Neural crest cell (in vitro differentiated cells): ENCODE measurements at places on chromosomes 4 and X. TPM values are rescaled to one million over a fixed set of nuclear protein-coding genes. Genes with fewer than 3 reads are reported as not detected.

GRCh38 chrX:109914114-109914849, 88.6 kb upstream of the TMEM164 start:
- no peak for DNase-seq

DNA sequence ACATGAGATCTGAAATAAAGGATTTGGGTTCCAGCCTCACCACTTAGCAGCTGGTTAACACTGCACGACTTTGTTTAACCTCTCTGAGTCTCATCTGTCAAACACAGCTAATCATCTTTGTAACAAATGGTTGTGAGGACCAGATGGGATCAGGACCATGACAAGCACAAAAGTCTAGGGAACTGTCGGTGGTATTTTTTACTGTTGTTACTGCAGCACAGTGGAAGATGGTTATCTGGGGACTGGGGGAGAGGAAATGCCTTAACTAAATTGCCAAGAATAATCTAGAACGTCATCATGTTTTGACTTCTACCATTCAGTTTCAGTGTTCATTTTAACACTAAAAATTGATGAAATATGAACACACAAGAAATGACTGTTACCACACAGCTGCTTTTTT, 99.5 kb downstream of the ADGRA3 start:
- no peak for DNase-seq

DNA sequence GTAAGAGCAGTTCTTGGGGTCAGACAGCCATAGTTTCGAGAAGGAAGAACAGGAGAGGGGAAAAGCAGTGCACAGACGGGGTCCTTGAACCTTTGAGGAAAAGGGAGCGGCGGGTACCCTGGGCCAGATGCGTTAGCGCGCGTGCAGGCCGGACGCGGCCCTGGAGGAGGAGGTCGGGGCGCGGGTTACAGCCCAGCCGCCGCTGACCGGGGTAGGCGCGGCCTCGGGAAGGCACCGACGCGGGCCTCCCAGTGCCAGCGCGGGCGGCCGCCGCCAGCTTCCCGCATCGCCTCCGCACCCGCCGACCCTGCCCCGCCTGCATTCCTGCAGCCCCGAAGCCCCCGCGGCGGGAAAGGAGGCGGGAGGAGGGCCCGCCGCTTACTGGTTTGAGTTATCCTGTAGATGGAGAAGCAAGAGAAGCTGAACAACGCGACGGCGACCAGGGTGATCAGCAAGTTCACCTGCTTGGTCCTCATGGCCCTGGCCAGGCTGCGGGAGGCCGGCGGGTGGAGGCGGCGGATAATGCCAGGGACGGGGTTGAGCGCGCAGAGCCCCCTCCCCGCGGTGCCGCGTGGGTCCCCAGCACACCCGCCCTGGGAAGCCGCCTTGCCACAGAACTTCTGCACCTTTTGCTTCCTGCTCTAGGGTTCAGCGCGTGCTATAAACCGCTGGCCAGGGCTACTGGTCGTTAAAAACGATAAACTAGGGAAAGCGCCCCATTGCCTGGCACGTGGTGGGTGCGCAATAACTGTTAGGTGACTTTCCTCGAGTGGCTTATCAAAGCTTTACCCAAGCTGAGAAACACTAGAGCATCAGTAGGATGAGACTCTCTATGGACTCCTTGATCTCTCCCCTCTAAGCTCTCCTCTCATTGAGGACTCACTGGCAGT, at the start of gene MGAT4D:
Gene MGAT4D, minus strand, starts transcription at position 547 of the 890 bp plus-strand sequence. Its CDS starts 71 bp downstream, at position 476.
- peak; percentile 16 for DNase-seq

DNA sequence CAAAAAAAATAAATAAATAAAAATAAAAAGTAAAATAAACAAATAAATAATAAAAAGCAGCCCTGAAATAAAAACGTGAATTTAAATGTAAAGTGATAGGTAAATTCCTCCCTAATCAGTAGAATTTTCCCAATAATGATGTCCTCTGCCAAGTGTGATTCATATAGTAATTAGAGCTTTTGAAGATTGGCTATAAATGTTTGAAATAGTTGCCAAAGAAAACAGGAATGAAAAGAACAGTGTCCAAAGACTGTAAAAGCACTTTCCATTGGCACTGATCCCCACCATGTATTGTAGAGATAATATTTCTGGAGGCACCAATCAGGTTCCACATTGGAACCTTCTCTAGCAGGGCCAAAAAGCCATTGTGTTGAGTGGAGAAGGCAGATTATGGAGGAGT, 25.9 kb upstream of the SMARCAD1 start:
- no peak for DNase-seq

GRCh38 chr4:62130637-62131036, 930.5 kb downstream of the ADGRL3 start:
- no peak for DNase-seq

GRCh38 chr4:11881364-11881763, 452.7 kb upstream of the HS3ST1 start:
- DNase-seq, result no peak

GRCh38 chrX:100289066-100289558, 121.0 kb downstream of the PCDH19 start:
- no peak for DNase-seq

The AREG gene
- total RNA-seq, result not detected in 2 replicates

The FAM133A gene
- total RNA-seq, result 0.58 and 0.86 TPM in 2 replicates

The RAB33B gene
- total RNA-seq, result 6.5 and 7.0 TPM in 2 replicates
